GM04503 (cell line): ENCODE measurements at places on chromosomes 12 and 14.

DNA sequence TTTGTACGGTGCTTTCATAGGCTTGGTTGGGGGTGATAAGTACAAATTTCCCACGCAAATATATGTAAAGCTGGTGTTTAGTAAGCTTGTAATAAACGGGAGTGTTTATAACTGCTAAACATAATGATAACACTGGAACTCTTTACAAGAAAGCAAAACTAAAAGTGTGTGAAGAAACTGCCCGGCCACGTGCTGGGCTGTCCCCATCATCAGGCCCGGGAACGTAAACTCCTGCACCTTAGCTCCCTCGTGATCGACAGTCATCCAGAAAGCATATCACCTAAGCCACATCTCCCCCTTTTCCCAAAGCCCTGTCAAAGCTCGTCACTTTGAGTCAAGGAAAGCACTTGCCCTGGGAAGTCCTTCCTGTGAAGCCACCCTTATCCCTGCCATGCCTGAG lies 18.0 kb upstream of the PARP11 start:
- no peak for DNase-seq

DNA sequence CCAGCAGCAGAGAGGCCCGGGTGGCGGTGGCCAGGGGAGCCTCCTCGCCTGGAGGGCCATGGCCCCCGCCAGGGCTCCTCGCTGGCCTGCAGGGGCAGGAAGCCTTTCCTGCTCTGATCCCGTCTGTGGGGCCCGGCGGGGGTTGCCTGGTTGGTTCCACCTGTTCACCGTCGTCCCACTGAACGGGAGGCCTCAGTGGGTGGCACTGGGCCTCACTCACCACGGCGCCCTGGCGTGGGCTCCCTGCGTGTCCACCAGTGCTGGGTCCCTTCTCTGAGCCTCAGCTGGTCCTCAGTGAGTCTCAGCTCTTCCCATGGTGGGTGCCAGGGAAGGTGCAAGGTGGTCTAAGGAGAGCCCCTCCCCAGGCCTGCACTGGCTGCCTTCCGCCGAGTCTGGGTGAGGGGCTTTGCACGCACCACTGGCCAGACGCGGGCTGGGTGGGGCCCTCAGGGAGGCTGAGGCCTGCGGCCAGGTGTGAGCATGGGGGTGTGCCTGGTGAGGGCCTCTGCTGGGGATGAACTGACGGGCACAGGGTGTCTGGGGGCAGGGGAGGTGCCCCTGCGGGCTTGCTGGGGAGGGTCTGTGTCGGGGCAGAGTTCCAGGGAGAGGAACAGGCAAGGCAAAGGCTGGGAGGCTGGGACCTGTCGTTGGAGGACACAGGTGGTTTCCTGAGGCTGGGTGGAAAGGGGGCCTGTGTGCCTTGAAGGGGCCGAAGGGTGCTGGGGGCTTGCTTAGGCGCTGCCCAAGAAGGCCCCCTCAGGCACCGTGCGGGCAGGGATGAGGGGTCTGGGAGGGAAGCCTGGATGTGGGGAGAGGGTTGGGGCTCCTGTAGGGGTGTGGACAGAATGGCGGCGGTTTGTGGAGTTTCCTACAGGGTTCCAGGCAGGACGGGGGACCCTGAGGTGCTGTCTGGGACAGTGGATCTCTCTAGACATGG lies 339.8 kb downstream of the TMEM121 start:
- no peak for DNase-seq

- DNase-seq = no peak
Observed at GRCh38 chr14:30874120-30874998, at the start of gene COCH. Gene COCH (plus strand): TSS chr14:30874559. CDS start chr14:30874939, 380 bp downstream.

DNA sequence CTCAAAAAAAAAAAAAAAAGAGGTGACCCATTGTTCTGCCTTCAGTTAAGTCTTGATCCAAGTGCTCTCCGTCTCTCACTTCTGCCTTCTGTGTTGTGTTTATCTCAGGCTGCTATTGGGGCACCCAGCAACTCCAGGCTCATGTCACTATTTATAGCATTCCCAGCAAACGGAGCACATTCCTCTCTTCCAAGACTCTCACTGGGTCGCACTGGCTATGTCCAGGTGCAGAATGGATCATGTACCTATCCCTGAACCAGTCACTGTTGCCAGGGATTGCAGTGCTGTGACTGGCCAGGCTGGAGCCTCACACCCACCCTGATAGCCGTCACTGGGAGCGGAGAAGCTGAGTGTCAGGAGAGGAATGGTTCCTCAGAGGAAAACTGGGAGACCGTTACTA lies 31.2 kb downstream of the RHOF start:
- DNase-seq = no peak

- no peak for DNase-seq
Observed at GRCh38 chr12:48071808-48072207, 34.1 kb downstream of the SENP1 start.

DNA sequence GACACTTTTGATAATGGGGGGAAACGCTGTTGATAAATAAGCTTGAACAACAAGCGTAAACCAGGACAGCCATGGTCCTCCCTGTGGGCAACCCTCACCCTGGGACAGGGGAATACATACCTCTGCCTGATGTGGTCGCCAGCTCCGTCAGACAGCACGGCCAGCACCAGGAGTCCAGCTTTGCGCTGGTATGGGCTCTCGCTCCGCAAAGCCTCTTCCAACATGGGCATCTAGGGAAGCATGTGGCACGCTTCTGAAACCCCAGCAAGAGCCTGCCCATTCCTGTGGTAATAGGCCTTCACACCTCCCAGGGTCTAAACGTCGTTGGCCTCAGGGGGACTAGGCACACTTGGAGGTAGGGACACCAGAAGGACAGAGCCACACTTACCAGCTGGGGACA lies 2.9 kb downstream of the IPO4 start:
- DNase-seq = no peak

- no peak for DNase-seq
Observed at GRCh38 chr14:51844081-51844881, 16.1 kb upstream of the GNG2 start.

DNA sequence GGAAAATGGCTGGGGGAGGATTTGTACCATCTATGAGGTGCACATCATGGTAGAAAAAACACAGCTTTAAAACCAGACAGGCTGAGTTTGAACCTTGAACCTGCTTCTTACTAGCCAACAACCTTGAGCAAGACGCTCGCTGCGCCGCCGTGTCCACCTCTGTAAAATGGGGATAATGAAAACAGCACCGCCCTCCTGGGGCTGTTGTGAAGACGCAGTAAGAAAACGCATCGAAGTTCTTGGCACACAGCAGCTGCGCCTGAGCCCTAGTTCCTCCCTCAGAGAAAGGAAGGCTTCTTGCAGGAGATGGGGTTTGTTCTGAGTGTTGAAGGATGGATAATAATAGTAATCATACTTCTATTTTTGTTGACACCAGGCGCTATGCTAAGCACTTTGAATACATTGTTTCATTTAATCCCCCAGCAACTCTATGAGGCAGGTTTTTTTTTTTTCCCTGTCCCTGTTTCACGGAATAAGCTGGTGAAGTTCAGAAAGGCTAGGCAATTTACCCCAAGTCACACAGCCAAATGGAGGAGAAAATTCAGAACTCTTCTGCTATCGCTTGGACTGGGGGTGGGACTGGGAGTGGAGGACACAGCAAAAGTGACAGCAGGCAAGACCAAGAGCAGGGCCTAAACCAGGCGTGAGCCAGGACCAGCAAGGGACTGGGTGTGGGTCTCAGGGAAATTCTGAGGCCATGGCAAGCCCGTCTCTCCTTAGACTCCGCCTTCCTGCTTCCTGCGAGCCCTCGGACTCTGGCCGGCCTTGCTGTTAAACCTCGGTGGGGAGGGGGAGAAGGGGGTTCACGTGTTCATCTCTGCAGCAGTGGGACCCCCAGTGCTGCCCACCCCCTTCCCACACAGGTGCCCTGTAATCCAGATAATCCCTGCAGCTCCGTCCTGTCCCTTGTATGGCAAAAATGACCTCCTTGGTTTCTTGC lies 97.5 kb downstream of the LRRC74A start:
- no peak for DNase-seq

- no peak for DNase-seq
Observed at GRCh38 chr14:24816011-24816928, 182.3 kb upstream of the GZMB start.

DNA sequence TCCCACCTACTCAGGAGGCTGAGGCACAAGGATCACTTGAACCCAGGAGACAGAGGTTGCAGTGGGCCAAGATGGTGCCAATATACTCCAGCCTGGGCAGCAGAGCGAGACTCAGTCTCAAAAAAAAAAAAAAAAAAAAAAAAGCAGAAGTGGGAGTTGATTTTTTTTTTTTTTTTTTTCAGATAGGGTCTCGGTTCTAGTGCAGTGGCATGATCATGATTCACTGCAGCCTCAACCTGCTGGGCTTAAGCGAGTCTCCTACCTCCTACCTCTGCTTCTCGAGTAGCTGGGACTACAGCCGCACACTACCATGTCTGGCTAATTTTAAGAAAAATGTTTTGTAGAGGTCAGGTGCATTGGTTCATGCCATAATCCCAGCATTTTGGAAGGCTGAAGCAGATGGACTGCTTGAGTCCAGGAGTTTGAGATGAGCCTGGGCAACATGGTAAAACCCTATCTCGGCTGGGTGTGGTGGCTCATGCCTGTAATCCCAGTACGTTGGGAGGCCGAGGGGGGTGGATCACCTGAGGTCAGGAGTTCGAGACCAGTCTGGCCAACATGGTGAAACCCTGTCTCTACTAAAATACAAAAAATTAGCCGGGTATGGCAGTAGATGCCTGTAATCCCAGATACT lies 16.3 kb upstream of the HSP90AA1 start:
- DNase-seq = no peak

DNA sequence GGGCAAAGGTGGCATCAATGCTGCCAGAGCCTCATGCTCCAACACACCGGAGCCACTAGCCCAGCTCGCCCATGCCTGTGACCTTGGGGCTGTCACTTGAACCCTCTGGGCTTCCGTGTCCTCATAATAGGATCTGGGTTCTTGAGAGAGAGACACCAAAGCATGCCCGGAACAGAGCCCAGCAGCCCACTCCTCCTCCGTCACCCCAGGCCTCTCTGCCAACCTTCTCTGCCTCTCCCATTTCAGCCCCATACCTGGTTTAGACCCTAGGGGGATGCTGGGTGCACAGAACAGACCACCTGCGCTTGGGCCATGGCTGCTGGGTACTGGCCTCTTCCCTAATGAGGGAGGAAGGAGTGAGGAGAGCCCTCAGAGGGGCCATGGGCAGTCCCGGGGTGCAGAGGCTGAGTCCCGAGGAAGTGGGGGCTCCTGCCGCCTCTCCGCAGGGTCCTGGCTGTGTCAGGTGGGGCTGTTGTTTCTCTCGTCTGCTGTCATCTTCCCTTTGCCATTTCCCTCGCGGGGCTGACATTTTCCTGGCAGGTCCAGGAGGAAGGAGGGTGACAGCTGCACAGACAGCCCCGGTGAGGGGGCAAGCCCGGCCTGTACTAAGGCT lies 172.4 kb upstream of the RTL1 start:
- DNase-seq = no peak

- DNase-seq = peak; percentile 2
Observed at GRCh38 chr12:6724409-6724797, 557 bp downstream of the COPS7A start.

DNA sequence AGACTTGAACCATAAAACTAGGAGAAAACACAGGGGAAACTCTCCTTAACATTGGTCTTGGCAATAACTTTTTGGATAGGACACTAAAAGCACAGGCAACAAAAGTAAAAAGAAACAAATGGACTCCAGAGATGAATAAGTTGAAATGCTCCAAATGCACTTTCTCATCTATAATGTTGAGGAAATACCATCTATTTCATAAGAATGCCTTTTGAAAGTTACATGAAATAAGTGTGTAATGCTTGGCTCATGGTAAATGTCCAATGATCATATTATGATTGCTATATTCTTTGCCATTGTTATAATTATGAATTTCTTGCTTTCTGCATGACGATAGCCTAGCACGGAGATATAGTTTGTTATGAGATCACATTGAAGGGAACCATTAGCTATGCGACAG lies 19.8 kb downstream of the PDE6H start:
- no peak for DNase-seq

- no peak for DNase-seq
Observed at GRCh38 chr12:112869778-112870177, 37.0 kb upstream of the OAS1 start.

DNA sequence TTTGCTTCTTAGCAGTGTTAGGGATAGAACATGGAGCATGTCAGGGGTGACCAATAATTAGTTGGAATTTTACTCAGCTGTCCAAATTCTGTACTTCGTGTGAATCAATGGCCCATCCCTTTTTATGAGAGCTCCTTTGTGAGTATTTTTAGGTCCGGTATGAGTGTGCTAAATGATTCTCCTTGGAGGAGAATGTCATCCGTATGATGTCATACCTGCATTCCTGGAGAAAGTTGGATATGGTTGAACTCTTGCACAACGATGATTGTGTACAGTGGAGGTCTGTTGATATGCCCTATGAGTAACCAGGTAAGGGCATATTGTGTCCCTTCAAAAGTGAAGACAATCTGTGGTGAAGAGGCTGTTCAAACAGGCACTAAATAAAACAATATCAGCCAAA lies 400.8 kb downstream of the GXYLT1 start:
- DNase-seq = no peak

DNA sequence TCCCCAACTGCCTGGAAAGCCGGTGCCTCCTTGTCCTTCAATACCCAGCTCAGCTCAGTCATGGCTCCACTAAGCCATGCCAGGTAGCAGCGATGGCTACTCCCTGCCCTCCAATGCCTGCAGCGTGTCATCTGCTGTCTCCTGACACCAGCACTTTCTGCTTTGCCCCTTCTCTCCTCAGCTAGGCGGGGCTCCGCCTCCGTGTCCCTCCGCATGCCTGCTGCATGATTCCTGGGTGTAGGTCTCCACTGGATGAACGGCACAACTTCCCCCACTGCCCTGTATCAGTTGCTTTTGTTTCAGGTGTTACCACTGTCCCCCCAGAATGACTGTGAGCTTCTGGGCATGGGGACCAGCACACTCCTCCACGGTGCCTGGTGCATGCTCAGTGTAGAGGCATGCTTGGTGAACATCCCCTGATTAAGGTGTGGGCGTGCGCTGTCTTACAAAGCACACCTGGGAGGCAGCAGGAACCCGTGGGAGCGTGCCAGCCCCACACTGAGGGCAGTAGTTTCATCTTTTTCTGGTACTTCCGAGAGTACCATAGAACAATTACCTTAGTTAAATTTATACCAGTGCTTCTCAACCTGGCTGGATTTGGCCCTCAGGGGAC lies 179.4 kb upstream of the PRMT8 start:
- no peak for DNase-seq

DNA sequence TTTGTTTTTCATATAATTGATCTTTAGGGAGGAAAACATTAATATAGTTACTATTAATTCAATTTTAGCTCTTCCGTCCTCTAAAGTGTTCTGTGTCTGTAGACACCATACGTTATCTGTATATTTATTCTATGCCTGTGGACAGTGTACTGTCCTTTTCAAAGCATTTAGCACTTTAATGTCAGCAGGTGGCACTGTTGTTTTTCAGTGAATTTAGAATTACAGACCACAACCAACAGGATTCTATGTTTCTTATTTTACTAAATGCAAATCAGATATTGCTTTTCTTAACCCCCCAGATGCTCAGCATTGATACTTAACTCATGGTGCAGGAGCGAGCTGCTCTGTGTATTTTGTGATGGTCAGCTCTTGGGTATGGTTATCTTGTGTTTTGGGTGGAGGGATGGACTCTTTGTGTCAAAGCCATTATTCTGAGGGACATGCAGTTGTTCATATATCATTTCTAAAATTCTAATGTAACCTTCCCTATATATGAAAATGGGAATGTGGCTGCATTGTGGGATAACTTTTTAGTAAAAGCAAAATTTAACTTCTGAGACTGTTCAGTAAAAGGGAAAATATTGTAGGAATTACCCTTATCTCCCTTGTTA lies 65.2 kb downstream of the PAPOLA start:
- DNase-seq = no peak

GRCh38 chr12:92108651-92109050 lies 37.0 kb downstream of the BTG1 start:
- peak; percentile 56 for DNase-seq
